ENCODE measurements at places on chromosomes 3 and 15.

- DNase-seq = no peak
- H3K36me3 ChIP-seq = no peaks in the 10 kb centered on the region
- no peaks in the 10 kb centered on the region for H3K27me3 ChIP-seq
- no peak overlapping the region for H3K4me3 ChIP-seq
Observed at GRCh38 chr15:65328506-65329287, 24.2 kb downstream of the RNU5B-1 start.

DNA sequence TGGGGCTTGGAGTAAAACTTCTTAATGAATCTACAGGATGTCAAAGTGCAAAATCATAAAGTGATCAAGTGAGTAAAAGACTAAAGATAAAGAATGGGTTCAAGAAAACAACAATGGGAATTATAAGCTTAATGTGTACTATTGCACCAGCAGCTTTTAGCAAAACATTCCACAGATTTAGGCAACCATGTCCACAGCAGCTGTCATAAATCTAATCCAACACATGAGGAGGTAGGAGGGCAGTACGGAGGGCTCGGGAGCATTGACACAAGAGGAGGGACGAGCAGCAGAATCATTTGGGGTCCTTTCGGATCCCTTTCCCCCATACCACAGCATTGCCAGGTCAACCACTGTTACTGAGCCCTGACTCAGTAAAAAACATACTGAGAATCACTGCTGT lies 464.3 kb upstream of the WNT5A start:
- H3K27ac ChIP-seq = no peak overlapping the region
- H3K36me3 ChIP-seq = no peaks in the 10 kb centered on the region
- no peak overlapping the region for H3K4me3 ChIP-seq

DNA sequence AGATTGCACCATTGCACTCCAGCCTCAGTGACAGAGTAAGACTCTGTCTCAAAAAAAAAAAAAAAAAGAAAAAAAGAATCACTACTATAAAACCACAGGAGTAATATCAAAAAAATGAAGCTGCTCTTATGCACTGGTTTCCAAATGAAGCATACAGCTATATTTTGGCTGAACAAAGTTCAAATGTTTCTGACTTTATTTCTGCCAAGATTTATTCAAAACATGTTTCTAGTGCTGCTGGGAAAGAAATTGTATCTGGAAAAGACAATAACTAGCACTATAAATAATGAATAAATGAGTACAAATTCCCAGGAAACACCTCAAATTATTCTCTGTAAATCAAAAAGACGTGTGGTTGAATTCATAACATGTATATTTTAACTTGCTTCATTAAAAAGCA lies 102.5 kb upstream of the MME start:
- no peaks in the 10 kb centered on the region for H3K27me3 ChIP-seq
- H3K27ac ChIP-seq = no peak overlapping the region
- no peak overlapping the region for H3K4me3 ChIP-seq
- H3K36me3 ChIP-seq = no peaks in the 10 kb centered on the region
- no peaks in the 10 kb centered on the region for H3K4me1 ChIP-seq
- no peak for DNase-seq

DNA sequence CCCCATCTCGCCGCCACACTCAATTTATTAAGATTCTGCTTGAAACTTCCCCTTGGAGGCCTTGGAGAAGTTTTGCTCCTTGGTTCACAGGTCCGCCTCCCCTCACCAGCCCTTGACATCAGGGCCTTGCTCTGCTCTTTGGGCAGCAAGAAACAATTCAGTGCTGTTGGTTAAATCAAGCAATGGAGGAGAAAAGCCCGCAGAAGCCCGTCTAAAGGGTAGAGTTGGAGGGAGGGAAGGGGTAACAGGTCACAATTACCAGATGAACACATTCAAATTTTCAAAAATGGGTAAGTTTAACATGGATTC lies 429 bp downstream of the PARP9 start:
- peaks cover 32% of the 10 kb centered on the region for H3K36me3 ChIP-seq
- no peak for DNase-seq
- H3K4me1 ChIP-seq = peaks cover 26% of the 10 kb centered on the region
- peak overlapping the region; percentile 85 for H3K4me3 ChIP-seq
- no peaks in the 10 kb centered on the region for H3K27me3 ChIP-seq

DNA sequence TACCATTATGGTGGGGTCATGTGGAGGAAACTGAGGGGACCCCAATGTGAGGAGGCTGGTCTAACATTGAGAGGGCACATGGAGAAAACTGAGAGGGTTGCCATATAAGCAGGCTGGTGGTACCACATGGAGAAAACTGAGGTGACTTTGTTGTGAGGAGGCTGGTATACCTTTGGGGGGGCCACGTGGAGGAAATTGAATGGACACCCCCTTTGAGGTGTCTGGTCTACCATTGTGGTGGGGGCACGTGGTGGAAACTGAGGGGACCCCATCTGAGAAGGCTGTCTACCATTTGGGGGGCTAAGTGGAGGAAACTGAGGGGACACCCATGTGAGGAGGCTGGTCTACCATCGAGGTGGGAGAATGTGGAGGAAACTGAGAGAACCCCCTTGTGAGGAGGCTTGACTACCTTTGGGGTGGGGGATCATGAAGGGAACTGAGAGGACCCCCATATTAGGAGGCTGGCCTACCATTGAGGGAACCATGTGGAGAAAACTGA lies 163.8 kb downstream of the FBLN2 start:
- H3K36me3 ChIP-seq = no peaks in the 10 kb centered on the region
- no peak overlapping the region for H3K27ac ChIP-seq
- no peaks in the 10 kb centered on the region for H3K4me1 ChIP-seq
- no peak for DNase-seq

DNA sequence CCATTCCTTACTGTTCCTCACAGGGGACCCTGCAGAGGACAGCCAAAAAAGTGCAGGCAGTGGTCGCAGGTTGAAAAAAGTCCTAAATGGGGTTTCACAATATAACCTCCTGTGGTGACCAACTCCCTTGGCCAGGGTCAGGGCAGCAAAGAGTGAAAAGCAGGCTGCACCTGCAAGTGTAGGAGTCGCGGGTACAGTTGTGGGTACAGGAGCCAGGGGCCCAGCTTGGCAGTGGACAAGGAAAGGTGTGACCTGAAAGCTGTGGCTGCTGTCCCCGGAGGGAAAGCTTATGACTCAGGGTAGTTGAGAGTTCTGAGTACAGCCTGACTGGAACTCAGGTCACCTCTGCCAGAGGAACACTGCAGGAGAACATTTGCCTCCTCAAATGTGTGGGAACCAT lies 1114.1 kb downstream of the ROBO2 start:
- no peaks in the 10 kb centered on the region for H3K4me1 ChIP-seq
- no peak overlapping the region for H3K4me3 ChIP-seq
- no peaks in the 10 kb centered on the region for H3K36me3 ChIP-seq
- H3K27ac ChIP-seq = no peak overlapping the region
- DNase-seq = no peak
- H3K27me3 ChIP-seq = no peaks in the 10 kb centered on the region

GRCh38 chr3:107753494-107753893 lies 230.7 kb downstream of the BBX start:
- peak; percentile 24 for DNase-seq
- no peak overlapping the region for H3K4me3 ChIP-seq
- H3K4me1 ChIP-seq = no peaks in the 10 kb centered on the region
- H3K27me3 ChIP-seq = no peaks in the 10 kb centered on the region
- peaks cover 12% of the 10 kb centered on the region for H3K36me3 ChIP-seq

DNA sequence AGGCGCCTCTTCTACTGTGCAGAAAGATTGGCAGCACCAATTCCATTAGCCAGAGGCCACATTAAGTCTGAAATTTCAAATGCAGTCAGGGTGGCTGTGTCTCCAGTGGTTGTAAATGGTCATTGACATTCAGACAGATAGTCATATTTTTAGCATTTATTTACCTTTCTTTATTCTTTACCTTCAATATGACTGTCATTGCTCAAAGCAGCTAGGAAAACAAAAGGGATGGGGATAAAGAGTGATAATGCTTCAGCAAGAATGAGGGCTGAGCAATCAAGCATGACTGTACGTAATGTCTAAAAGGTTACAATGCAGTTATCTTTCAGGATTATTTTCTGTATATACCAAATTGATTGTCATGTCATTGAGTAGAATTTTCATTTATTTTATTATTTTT lies 360.4 kb downstream of the EFHB start:
- DNase-seq = no peak
- no peaks in the 10 kb centered on the region for H3K36me3 ChIP-seq
- H3K4me1 ChIP-seq = no peaks in the 10 kb centered on the region
- no peak overlapping the region for H3K27ac ChIP-seq
- H3K27me3 ChIP-seq = no peaks in the 10 kb centered on the region
